H1 (cell line): ENCODE measurements at places on chromosomes 16 and 17. TPM values are rescaled to one million over a fixed set of nuclear protein-coding genes. Genes with fewer than 3 reads are reported as not detected.

Gene C16orf86
- polyA plus RNA-seq: 1.4 and 2.4 TPM in 2 replicates

DNA sequence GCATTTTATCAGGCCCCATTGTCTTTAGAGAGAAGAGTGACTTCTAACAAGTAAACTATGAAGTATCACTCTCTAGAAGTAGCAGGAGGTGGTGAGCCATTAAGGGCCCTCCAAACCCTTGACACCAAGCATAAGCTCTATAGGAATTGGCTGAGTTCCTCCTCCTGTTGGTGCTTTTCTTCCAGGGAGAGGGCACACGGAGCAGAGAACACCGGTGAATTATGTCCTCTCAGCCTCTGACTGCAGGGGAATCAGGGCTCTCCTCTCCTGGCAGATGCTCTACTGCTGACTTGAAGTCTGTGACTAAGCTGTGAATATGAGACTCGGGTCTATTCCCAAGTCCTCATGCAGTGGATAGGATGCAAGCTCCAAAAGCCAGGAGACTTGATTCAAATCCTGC, 32.3 kb downstream of the CHD9 start:
- DNase-seq: no peak

Gene HOXB13
- polyA plus RNA-seq: not detected in 2 replicates

GRCh38 chr16:70161350-70161749, 12.2 kb upstream of the CLEC18C start:
- DNase-seq: no peak

Gene KREMEN2
- polyA plus RNA-seq: 7.0 and 10.4 TPM in 2 replicates

Gene CA5A
- polyA plus RNA-seq: not detected in 2 replicates
